ENCODE measurements at places on chromosomes 4 and X. TPM values are rescaled to one million over a fixed set of nuclear protein-coding genes. Genes with fewer than 3 reads are reported as not detected.
A peak's percentile ranks its signal among the peaks of the same experiment; 100 is the strongest.

The KCND1 gene
- 5.6 TPM for total RNA-seq

The CLGN gene
- total RNA-seq, result not detected

DNA sequence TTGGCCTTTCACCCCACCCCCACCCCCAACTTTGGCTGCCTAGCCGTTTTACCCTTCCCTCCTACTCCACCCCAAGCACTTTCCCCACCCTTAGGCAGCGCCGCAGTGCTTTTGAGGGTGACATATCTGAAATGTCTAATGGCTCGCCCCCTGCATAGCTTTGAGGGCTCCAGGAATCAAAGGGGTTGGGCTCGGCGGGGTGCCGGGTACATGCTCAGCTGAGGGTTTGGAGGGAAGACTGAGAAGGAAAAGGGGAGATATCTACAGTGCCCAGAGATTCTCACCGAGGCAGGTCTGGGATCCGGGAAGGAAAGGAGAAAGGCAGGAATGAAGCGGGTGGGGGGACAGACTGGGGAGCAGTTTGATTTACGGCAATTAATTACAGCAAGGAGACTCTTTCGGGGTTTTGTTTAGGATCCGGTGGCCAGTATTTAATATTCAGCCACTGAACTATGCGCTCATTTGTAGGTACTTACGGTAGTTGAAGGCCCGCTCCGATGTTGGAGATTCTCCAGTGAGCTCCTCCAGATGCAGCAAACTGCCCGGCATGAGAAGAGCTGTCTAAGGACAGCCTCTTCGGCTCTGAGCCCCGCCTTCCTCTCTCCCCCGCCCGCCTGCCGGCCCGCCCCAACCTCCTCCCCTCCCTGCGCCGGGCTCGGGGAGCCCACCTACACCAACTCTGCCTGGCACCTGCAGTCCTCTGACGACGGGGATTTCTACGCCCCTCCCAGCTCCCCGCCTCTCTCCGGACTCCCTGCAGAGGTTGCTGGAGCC is at the start of gene IGSF1:
Gene IGSF1, minus strand, starts transcription at position 569 of the 774 bp plus-strand sequence. CDS start 2,632 bp downstream, outside the sequence.
- peaks cover 2% of the 10 kb centered on the region for H3K4me1 ChIP-seq
- peaks cover 14% of the 10 kb centered on the region for H3K27me3 ChIP-seq
- H3K4me3 ChIP-seq, result peak within 1 kb of the TSS; percentile 44
- no peak for DNase-seq
- no peak within 1 kb of the TSS for H3K27ac ChIP-seq

DNA sequence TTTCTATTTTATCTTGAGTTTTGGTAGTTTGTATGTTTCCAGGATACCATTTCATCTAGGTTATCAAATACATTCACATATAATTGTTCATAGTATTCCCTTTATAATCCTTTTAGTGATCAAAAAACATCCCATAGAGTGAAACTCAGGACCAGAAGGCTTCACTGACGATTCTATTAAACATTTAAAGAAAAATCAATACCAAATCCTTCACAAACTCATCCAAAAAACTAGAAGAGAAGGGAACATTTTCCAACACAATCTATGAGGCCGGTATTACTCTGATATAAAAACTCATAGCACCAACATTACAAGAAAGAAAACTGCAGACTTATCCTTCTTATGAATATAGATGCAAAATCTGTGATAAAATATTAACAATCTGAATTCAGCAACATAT is 203.4 kb downstream of the ANKRD50 start:
- no peaks in the 10 kb centered on the region for H3K36me3 ChIP-seq
- no peaks in the 10 kb centered on the region for H3K4me1 ChIP-seq
- H3K27ac ChIP-seq, result no peak overlapping the region
- no peaks in the 10 kb centered on the region for H3K27me3 ChIP-seq
- H3K4me3 ChIP-seq, result no peak overlapping the region
- no peak for DNase-seq

The SLC2A9 gene
- total RNA-seq, result 1.6 TPM

The SH3D19 gene
- total RNA-seq, result not detected

DNA sequence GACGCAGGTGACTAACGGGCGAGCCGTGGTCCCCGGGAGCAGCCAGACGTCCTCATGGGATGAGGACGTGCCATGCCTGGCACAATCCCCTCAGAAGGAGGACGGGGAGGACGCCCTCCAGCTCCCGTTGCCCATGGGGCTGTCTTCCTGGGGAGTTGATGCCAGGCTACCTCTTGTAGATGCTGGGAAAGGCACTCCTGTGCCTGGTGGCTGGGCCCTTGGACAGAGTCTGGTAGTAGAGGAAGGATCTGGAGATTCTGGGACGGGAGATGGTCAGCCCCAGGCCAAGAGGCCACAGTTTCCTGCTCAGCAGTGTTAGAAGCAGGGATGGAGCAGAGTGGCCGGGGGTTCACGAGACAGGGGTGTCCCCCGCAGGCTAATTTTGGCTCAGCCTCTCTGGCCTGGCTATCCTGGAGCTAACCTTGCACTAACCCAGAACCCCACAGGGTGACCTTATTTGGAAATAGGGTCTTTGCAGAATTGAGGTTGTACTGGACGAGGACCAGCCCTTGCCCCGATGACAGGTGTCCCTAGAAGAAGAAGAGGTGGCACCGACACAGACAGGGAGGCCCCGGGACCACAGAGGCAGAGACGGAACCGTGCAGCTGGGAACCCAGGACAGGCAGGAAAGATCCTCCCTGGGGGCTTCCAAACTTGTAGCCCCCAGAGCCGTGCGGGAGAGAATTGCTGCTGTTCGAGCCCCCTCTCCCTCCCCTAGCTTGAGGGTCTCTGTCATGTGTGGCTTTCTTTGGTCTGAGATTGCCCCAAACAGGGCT is 50.1 kb upstream of the ADRA2C start:
- H3K27ac ChIP-seq, result no peak overlapping the region
- DNase-seq, result no peak
- H3K36me3 ChIP-seq, result no peaks in the 10 kb centered on the region

DNA sequence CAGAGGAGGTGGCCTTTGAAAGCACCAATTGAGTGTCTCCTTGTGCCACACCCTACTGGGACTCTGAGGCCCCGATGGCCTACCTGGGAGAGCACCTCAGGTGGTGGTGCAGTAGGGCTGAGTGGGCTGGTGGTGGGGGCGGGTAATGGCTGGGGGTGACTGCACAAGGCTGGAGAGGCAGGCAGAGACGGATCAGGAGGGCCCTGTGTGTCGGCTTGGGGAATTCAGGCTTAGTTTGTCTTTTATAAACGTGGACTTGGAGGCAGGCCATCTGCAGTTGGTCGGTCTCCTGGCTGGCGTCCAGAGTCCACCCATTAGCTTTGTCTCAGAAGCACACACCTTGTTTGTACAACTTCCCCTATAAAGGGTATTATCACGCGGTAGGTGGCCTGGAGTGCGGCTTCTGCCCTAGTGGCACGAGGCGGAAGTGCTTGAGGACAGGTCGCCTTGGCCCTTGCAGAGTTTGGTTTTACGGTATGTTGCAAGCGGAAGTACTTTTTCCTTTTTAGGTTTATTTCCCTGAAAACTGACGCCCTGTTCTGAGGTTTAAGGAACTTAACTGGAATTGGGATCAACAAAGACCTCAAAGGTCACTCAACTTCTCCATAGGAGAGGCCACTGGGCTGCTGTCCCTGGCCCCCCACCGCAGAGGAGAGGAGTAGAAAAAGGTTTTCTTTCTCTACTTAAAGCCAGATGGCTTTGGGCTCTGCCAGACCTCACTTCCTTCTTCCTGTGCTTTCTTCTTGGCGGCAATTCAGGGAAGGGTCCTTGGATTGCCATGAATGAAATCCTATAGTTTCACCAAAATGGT is 8.0 kb downstream of the TBC1D14 start:
- H3K4me1 ChIP-seq, result peaks cover 38% of the 10 kb centered on the region
- peak; percentile 57 for DNase-seq
- peaks cover 2% of the 10 kb centered on the region for H3K36me3 ChIP-seq

- no peaks in the 10 kb centered on the region for H3K27me3 ChIP-seq
- peak; percentile 84 for DNase-seq
- H3K27ac ChIP-seq, result peak within 1 kb of the TSS; percentile 95
- peaks cover 8% of the 10 kb centered on the region for H3K36me3 ChIP-seq
These were observed at the start of gene STK26 for GRCh38 chrX:132022967-132023895. Gene STK26 (plus strand): TSS chrX:132023302. CDS start chrX:132023618, 316 bp downstream.

DNA sequence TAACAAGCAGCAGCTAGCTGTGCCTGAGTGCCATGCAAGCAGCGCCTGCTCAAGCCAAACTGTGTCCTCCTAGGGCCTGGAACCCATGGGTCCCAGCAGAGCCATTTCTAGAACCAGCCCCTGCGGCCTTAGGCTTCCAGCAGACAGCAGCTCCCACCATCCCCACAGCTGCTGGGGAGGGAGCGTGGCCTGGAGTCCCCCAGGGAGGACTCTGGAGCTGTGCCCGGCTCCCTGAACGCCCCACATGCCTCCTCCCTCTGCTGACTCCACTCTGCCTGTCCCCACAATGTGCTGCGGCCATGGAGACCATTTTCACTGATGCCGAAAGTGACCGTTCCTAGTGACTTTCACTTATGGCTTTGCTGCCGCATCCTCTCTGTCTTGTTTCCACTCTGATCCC is 45.9 kb downstream of the GAK start:
- no peak for DNase-seq
- no peaks in the 10 kb centered on the region for H3K27me3 ChIP-seq
- no peak overlapping the region for H3K27ac ChIP-seq
- H3K4me3 ChIP-seq, result no peak overlapping the region

GRCh38 chr4:184938871-184939270 is 79.4 kb upstream of the HELT start:
- no peak overlapping the region for H3K27ac ChIP-seq
- H3K4me1 ChIP-seq, result no peaks in the 10 kb centered on the region
- no peak overlapping the region for H3K4me3 ChIP-seq
- peaks cover 18% of the 10 kb centered on the region for H3K27me3 ChIP-seq

The ARR3 gene
- total RNA-seq, result not detected

All from activated naive CD8-positive, alpha-beta T cell treated with anti-CD3 and anti-CD28 coated beads, Interleukin-2, amount 10 ng/mL, durations not matched to agents 7 days and 5 days (primary cell).